ENCODE measurements at places on chromosomes 2 and 18.

DNA sequence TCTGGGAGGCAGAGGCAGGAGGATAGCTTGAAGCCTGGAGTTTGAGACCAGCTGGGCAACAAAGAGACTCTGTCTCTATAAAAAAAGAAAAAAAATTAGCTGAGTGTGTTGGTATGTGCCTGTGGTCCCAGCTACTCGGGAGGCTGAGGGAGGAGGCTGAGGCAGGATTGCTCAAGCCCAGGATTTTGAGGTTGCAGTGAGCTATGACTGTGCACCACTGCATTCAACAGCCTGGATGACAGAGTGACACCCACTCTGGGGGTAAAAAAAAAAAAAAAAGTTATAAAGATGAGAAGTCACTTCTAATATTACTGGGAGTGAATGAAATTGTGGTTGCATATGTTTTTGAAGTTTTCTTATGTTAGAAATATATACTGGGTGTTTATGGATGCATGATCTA is 71.6 kb downstream of the C2orf74 start:
- DNase-seq, result no peak

- peak; percentile 57 for DNase-seq
Measured at GRCh38 chr2:240211598-240212424, 71.4 kb upstream of the OTOS start.

GRCh38 chr2:96304606-96305005 is 740 bp downstream of the SNRNP200 start:
- no peak for DNase-seq

- DNase-seq, result no peak
Measured at GRCh38 chr18:987325-988186, 82.9 kb downstream of the ADCYAP1 start.

DNA sequence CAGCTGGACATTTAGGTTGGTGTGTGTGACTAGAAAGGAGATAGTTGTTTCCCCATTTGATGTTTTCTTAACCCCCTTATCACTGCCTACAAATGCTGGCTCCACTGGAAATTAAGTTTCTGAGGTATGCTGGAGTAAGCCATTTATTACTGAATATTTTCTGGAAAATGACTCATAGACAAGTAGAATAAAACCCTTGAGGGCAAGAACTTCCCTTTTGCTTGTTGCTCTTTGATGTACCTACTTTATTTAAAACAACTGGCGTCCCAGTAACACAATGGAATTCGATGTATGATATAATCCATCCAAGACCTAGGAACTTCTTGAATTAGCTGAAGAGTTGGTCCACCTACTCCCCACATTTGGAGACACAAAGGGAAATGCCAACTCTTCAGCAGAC is 33.3 kb upstream of the SESTD1 start:
- no peak for DNase-seq

DNA sequence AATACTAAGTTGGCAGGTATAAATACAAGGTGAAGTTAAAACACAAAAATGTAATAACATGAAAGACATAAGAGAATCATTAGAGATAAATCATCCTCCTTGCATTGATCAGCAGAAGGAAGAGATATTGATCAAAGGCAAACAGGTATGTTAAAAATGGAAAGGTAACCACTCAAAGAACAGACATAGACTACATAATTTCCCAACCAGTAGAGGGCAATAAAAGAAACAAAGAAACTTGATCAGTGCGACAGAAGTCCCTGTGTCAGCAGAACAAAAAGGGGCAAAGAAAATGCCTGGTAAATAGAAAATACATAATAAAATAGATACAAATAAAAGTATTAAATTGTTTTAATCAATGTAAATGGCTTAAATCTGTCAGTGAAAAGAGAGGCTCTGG is 53.6 kb downstream of the FAM228A start:
- no peak for DNase-seq

- no peak for DNase-seq
Measured at GRCh38 chr2:19365126-19365525, 6.7 kb upstream of the OSR1 start.

GRCh38 chr2:20999906-21000645 is 43.8 kb downstream of the APOB start:
- no peak for DNase-seq

GRCh38 chr2:95402370-95403203 is at the start of gene FAHD2A:
Gene FAHD2A, plus strand, starts transcription at chr2:95402708. Its CDS starts 2,851 bp downstream, at chr2:95405559.
- DNase-seq, result peak; percentile 96

- no peak for DNase-seq
Measured at GRCh38 chr18:681985-682384, 24.5 kb downstream of the TYMS start.

DNA sequence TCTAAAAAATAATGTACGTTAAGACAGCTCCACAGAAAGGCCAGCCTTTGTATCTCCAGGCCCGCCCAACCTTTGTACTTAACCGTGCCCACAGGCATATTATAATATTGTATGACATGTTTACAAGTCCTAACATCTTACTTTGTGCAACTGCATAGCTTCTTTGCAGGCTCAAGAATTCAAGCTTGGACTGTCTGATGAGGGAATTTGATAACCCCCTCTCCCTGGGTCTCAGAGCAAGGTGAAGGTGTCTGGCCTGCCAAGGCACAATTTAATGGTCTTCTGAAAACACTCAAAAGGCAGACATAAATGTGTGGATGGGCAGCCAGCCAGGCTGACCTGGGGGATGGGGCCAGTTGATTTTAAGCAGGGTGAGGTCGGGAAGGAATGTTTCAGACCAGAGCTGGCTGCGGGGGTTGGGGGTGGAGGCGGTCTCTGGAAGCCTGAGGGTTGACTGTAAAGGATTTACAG is 732.7 kb upstream of the FANCL start:
- no peak for DNase-seq

DNA sequence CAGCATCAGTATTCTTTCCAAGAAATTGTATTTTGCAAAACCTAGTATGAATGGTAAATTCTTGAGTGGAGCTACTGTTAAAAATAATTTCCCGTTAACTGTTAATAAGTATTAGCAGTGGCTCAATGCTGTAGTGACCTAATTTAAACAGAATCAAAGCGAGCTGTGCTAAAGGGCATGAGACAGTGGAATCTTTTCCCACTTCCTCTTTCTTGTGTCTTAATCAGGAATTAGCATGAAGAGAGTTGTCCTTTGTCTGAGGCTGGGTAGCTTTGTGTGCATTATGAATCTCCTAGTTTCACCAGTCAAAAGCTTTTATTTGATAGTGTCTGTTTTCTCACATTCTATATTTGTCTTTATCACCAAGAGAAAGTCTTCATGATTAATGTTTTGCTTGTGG is 298.8 kb upstream of the GCFC2 start:
- DNase-seq, result no peak

DNA sequence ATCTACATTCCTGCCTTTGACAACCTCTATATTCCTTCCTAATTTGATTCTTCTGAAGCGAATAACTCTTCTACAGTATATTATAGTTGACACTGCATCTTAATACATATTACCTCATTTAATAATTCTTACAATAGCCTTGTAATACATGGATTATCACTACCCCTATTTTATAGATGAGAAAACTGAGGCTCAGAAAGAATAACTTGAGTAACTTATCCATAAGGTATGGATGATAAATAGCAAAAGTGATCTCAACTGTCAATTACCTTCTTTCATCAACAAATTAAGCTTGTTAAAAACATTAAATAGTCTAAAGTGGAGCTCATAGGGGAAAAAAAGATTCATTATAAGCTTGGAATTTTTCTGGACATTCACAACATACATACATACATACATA is 4.6 kb downstream of the VPS54 start:
- DNase-seq, result no peak

DNA sequence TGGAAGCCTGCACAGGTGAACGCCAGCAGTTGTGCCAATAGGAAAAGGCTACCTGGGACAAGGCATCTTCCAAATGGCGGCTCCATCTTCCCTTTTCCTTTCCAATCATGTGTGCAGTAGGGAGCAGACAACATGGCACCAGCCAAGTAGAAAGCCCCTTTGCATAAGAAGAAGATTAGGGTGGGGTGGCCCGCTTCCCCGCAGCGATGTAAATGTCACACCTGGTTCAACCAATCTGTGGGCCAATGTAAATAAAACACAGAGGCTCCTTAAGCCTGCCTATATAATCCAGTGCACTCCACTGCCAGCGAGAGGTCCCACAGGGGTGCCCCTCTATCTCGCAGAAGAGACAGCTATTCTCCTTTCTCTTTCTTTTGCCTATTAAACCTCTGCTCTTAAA is 468.4 kb upstream of the CRIM1 start:
- no peak for DNase-seq

DNA sequence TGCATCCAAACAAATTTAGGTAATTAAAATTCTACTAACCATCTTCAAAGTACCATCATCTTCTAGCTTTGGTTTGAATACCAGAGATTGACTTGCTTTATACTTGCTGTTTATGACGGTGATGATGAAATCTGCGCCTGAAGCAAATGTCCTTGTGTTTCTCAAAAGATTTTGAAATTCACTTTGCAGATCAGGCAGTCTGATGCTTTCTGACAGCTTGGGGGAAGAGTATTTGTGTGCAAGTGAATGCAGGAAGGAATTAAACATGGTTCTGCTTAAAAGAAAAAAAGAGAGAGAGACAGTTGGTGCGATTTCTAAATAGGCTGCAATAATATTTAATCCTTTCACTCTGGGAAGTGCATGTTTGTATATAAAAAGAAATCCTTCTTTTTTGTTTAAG is 29.6 kb downstream of the CSRNP3 start:
- no peak for DNase-seq

DNA sequence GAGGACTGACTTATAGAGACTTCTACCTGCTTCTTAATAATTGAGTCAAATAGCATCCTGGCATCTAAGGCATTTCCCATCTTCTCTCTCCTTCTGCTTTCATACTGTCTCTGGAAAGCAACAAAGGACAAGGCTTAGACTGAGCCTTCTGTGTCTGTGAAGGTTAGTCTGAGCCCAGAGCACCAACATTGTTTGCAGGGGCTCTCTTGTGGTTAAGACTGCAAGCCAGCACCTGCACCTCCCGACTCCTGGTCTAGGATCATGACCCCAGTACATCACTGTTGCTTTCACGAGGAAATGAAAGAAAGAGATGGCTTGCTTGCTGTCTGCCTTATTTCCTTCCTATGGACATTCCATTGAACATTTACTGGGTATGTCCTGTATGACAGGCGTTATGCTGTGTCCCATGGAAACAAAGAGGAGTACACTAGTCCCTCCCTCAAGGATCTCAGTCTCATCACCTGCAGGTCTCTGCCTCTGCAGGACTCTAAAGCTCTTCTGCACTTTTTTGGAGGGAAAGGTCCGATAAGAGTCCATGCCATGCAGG is 315.8 kb upstream of the EPAS1 start:
- DNase-seq, result no peak

- DNase-seq, result no peak
Measured at GRCh38 chr2:75870651-75871137, 160.0 kb upstream of the GCFC2 start.

DNA sequence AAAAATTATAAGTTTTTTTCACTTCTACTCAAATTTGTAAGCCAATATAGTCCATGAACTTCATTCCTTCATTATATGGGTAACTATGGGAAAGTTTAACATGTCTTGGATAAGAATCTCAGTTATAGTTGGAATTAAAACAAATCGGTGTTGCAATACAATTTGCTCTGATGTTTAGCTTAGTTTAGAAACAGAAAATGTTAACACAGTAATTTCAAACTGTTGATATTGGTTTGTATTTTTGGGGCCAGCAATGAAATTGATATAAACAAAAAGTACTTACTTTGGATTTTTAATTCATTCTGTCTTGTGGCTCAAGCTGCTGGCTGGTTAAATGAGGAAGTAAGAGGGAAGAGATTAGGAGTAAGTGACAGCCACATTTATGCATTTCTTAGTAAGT is 368.5 kb upstream of the NT5C1B start:
- no peak for DNase-seq

DNA sequence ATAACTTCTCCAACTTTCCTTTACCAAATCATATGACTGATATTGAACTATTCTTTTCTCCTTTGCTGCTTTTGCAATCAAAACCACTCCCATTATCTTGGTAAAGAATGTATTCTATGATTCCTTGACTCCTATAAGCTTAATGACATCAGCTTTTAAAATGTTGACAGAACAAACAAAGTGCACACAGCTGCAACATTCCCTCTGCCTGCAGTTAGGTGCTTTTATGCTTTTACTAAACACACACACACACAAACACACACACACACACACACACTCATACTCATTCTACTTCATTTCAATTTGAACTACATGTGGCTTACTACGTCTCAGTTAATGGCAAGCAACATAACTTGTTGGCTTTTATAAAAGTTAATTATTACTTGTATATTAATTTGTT is 946.6 kb downstream of the DPP10 start:
- no peak for DNase-seq

DNA sequence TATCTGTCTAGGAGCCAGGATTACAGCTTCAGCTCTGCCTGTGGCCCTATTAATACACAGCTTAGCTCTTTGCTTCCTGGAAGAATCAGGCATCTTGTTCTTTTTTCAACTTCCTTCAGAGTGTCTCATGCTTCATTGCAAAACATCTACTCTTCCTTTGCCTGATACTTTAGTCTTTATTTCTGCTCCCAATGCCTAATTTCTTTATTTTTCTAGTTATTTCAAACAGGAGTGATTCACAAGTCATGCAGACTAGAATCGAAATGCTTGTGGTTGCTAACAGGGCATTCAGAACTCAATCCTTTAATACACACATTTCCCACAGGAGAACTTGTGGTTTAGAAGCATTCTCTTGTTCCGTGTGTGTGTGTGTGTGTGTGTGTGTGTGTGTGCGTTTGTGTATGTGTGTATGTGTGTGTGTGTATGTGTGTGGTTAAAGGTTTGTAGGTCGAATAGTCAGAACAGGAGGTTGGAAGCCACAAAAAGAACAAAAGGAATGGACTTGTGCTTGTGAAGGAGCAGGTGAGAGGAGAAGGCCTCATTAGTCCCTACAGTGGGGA is 28.3 kb upstream of the INSIG2 start:
- no peak for DNase-seq

DNA sequence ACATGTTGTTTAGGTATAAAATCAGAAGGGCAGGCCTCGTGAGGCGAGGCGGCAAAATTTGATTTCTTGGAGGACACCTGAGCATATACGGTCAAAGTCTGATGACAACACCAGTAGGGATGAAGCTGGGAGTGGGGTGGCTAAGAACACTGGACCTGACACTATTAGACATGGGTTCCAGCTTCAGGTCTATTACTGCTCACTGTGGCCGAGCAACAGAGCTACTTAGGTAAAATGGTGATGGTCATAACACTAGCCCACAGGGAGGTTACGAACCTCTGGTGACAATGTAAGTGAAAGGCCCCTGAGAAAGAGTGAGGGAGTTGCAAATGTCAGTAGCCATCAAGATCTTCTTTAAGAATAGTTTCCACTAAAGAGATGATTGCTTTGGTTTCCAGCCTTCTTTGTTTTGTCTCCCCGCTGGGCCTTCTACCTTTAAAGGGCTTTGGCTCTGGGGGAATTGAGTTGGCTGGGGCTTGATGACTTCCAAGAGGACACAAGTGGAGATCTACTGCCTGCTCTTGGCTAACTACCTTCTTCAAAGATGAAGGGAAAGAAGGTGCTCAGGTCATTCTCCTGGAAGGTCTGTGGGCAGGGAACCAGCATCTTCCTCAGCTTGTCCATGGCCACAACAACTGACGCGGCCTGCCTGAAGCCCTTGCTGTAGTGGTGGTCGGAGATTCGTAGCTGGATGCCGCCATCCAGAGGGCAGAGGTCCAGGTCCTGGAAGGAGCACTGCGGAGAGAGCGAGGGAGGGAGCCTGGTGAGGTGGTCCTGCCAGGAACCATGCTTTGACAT is 3.5 kb downstream of the IL1B start:
- no peak for DNase-seq

Data from left forelimb (tissue), 1 donor.